CD4-positive, alpha-beta T cell treated with Interleukin-10 for 1 hour (primary cell): ENCODE measurements at places on chromosomes 1 and 21.

DNA sequence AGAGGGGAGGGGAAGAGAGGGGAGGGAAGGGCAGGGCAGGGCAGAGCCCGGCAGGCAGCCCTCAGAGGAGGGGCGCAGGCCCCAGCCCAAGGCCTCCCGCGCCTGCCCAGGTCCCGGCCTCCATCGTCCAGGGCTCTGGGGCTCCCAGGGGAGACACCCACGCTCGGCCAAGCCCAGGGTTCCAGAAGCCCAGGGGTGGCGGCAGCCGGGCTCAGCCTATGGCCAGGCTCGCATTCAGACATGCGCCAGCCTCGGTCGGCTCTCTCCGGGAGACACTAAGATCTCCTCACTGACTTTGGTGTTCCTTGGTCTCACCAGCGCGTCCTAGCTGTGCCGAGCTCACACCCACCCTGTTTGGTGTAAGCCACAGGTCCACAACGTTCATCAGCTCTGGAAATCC lies 7.1 kb upstream of the ANKRD65 start:
- no peak for DNase-seq

- DNase-seq, result no peak
These were observed 14.2 kb upstream of the MYOM3 start for GRCh38 chr1:24126018-24126671.

DNA sequence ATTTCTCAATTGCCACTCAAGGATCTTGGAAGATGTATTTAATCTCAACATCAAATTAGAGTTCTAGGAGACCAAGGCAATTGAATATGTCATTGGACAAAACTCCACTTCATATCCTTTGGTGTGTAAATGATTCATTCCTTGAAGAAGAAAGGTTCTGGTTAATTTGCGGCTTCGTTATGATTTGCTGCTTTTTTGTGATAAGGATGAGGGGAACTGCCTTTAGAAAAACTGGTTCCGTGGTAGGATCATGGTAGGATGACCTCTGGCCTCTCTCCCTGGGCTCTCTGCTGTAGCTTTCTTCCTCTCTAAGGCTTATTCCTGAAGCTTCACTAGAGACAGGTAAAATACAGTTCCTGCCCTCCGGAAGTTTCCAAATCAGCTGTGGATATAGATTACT lies 51.5 kb upstream of the ERRFI1 start:
- DNase-seq, result no peak

- no peak for DNase-seq
These were observed 54.7 kb downstream of the DYRK1A start for GRCh38 chr21:37421306-37421705.

DNA sequence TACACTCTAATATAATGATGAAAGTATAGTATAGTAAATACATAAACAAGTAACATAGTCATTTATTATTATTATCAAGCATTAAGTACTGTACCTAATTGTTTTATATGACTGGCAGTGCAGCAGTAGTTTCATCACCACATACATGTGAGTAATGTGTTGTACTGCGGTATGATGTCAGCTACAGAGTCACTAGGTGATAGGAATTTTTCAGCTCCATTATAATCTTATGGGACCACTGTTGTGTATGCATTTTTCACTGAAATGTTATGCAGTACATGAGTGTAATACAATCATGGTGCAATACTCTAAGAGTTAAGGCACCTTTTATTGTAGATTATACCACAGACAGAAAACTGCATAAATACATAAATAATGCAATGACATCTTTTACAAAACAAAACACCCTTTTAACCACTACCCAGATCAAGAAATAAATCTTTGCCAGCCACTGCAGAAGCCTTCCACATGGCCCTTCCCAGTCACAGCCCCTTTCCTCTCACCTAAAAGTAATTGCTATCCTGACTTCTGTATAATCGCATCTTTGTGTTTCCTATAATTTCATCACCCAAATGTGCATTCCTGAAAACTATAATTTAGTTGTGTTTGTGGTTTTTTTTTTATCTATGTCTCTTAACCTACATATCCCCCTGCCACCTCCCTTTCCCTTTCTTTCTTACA lies 16.3 kb downstream of the ABCD3 start:
- no peak for DNase-seq

- DNase-seq, result no peak
These were observed 208.9 kb upstream of the C1orf174 start for GRCh38 chr1:4108758-4109627.

GRCh38 chr1:163275222-163275621 lies 46.5 kb upstream of the NUF2 start:
- no peak for DNase-seq

GRCh38 chr1:15637826-15638225 lies 20.6 kb downstream of the DDI2 start:
- DNase-seq, result no peak

- DNase-seq, result no peak
These were observed 7.0 kb upstream of the TFF1 start for GRCh38 chr21:42373196-42373907.

- DNase-seq, result no peak
These were observed 31.4 kb upstream of the MYOC start for GRCh38 chr1:171683870-171684269.

DNA sequence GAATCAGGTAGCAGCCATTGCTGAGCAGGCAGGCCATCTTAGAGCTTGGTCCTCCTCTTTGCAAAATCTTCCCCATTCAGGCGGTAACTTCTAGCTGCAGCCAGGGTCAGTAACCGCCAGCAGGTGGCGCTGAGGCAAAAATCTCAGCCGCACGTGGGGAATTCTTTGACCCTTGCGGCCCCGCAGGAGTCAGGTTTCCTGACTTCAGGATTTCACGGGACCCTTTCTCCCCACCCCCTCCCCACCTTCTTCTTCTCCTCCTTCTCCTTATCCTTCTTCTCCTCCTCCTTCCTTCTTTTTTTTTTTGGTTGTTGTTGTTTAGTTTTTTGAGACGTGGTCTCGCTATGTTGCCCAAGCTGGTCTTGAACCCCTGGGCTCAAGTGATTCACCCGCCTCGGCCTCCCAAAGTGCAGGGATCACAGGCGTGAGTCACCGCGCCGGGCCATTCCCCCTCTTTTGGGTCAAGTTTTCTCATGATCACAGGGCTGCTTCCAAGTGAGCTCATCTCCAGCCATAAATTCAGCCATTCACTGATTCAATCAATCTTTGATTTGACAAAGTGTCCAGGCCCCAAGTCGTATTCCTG lies 33.4 kb upstream of the TENT5B start:
- DNase-seq, result peak; percentile 66

GRCh38 chr1:171137580-171137979 lies 46.9 kb downstream of the FMO3 start:
- DNase-seq, result no peak

GRCh38 chr21:34603002-34603709 lies 11.8 kb downstream of the RCAN1 start:
- DNase-seq, result peak; percentile 44

GRCh38 chr1:112687785-112688496 lies 13.5 kb downstream of the MOV10 start:
- DNase-seq, result no peak

GRCh38 chr1:53372501-53372951 lies 44.7 kb upstream of the LRP8 start:
- DNase-seq, result no peak

GRCh38 chr1:159066108-159066507 lies 10.5 kb downstream of the AIM2 start:
- DNase-seq, result no peak

DNA sequence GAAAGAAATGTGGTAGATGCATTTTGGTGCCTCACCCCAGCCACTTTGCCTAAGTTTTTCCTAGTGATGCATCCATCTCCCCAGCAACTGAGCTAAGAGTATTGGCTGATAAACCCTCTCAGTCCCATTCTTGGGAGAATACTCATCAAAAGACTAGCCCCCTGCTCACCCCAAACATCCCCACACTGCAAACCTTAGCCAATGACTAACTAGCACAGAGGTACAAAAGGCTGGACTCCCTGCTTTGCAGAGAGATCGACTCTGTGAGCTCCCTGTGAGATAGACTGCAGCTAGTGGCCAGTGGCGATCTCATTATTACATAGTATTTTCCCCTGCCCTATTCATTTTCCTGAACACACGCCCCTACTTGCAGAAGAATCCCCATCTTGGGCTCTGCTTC lies 155.3 kb downstream of the HHIPL2 start:
- no peak for DNase-seq

DNA sequence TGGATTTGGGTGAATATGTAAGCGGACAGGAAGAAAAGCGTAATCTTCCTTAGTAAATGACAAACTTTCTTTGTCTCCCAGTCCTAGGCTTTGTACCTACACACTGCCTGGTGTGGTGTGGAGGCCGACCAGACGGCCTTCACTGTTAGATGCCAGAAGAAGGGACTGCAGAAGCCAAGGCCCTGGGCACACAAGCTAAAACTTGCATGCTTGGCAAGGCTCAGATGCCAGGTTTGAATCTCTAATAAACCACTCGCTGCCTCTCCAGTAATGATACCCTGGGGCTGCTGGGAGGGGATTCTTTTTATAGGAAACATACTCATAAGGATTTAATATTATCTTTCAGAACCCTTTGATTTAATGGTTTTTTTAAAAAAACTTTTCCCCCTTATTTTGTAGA lies 263.8 kb downstream of the PTPRC start:
- no peak for DNase-seq

GRCh38 chr1:76705560-76705959 lies 161.7 kb upstream of the ST6GALNAC5 start:
- DNase-seq, result no peak

- no peak for DNase-seq
These were observed 55.6 kb downstream of the FBXO42 start for GRCh38 chr1:16296643-16297042.

DNA sequence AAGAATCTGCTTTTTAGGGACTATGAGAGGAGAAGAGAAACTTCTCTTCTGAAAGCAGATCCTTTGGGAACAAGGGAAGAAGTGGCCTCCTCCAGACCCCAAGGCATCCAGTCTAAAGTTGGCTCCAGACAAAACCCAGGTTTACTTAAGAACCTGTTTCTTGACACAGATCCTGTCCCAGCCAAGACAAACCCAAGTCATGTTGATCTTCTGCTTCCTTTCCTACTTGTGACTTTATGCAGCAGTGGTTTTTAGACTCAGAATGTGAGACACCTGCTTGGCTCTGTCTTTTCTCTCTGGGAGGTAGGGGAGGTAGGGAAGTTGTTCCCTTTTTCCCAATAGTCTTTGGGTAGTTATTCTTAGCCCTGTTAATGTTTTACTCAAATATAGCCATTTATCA lies 38.3 kb downstream of the ELAPOR1 start:
- DNase-seq, result no peak

DNA sequence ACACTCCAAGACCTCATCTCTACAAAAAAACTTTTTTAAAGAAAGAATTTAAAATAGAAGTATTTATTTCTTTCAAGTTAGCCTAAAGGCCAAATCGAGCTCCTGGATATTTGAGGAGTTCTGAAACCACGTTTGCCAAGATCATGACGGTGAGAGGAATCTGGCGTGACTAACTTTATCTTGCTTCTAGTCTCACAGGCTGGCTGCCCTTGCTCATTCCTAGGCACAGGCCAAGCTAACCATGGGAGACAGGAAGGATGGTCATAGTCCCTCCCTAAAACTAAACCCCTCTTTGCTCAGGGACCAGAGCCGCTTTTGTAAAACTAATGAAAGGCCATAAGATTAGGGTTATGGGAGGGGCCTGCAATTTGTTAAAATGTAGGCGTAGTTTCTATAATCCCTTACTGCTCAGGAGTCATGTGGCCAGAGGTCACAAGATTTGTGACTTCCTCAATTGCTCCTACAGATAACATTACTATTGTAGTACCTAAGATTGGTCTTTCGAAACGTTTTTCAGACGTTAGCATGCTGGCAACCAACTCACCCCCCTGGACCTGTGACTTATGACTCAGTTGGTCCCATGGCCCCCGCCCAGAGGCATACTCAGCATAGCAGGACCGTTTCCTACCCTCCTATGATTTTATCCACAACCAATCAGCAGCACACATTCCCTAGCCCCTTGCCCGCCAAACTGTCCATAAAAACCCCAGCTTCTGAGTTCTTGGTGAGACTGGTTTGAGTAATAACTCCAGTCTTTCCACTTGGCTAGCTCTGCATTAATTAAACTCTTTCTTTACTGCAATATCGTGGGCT lies 425.0 kb downstream of the SMYD3 start:
- no peak for DNase-seq

DNA sequence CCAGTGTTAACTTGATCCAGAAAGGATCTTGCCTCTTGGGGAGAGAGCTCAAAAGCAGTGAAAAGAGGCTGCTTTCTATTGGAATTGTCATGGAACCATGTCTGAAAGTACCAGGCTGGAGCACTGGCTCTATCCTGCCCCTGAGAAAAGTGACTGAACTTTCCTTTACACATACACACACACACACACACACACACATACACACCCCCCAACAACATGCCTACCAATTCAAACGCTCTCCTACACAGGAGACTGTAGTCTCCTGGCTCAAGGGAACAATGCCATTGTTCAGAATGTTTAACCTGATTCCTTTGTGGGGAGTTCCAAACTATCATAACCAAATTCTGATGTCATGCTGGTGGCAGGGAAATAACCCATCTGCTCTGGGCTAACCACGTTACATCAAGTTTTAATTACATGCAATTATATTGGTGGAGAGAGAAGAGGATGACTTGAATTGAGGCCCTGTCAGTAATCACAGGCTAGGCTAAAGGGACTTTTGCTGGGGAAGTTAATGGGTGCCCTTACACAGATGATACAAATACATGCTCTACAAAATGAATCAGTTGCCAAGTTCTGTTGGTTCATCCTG lies 52.3 kb upstream of the DUSP10 start:
- DNase-seq, result peak; percentile 47

GRCh38 chr1:39995973-39996393 lies 41.0 kb downstream of the MFSD2A start:
- peak; percentile 28 for DNase-seq
